ENCODE measurements at places on chromosomes 5 and 9.

GRCh38 chr9:133523106-133523505, 1.7 kb downstream of the MYMK start:
- no peak for DNase-seq

- no peak for DNase-seq
Measured at GRCh38 chr5:62722360-62722759, 143.7 kb downstream of the LRRC70 start.

- no peak for DNase-seq
Measured at GRCh38 chr5:84450617-84451414, 66.1 kb upstream of the EDIL3 start.

DNA sequence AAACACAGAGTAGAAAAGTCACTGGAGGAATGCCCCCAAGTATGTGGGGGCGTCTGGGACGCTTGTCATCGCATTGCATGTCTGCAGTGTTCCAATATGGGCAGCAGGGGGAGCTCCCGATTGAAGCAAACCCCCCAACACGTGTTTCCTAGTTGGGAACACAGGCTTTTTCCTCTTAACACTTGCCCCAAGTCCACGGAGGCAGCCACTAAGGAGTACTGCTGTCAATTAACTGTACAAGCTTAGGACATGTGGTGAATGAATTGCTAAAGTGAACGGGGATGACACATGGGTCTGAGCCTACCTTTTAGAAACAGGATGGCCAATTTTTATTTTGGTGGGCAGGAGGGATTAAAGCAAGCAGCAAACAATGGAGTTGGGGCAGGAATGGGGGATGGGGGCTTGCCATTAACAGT, 2.2 kb downstream of the GABRB2 start:
- DNase-seq, result no peak

- DNase-seq, result no peak
Measured at GRCh38 chr5:83564069-83564749, 92.7 kb downstream of the VCAN start.

- DNase-seq, result no peak
Measured at GRCh38 chr9:121876255-121876654, 216.9 kb downstream of the TTLL11 start.

DNA sequence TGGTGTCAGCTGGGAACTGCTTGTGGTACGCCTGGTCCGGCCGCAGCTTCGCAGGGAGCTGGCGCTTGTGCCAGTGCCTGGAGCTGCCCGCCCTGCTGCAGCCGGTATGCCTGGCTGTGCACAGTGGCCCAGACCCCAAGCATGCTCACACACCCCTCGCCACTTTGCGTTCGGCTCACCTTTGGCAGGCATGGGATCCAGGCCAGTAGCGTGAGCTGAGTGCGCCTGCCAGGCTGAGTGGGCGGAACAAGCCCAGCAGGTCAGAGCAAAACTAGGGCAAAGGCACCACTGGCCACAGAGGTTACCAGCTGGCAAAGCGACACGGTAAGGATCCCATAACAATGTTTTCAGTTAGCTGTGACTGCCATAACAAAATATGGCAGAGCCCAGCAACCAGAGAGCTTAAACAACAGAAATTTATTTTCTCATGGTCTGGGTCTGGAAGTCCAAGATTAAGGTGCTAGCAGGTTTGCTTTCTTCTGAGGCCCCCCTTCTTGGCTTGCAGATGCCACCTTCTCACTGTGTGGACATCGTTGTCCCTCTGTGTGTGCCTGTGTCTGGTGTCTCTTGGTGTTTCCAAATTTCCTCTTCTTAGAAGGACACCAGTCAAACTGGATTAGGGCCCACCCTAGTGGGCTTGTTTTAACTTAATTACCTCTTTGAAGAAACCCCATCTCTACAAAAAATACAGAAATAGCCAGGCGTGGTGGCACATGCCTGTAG, 61.6 kb downstream of the PSAT1 start:
- no peak for DNase-seq

GRCh38 chr9:33446946-33447798, at the start of gene AQP3:
Gene AQP3, minus strand, starts transcription at chr9:33447593. Its CDS starts 63 bp downstream, at chr9:33447530.
- peak; percentile 52 for DNase-seq

DNA sequence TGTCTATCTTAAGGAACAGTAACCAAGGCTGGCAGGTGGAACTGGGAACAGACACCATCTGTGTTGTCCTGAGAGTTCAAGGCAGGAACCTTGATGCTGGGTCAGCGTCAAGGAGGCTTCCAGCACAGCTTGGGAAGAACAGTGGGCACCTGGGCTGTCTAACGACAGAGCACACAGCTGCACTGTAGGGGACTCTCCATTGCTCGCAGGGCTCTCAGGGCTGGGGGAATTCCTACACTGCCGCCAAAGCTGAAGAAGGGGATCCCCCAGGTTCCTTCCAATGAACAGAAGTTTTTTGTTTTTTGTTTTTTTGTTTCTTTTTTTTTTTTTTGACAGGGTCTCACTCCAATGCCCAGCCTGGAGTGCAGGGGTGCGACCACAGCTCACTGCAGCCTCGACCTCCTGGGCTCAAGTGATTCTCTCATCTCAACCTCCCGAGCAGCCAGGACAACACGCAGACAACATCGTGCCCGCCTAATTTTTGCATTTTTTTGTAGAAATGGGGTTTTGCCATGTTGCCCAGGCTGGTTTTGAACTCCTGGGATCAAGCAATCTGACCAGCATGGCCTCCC, 81.9 kb downstream of the PTPN3 start:
- DNase-seq, result no peak

- no peak for DNase-seq
Measured at GRCh38 chr5:102799017-102799416, 43.9 kb downstream of the PAM start.

- DNase-seq, result no peak
Measured at GRCh38 chr5:73395256-73395655, 53.3 kb downstream of the FOXD1 start.

GRCh38 chr5:124538931-124539330, 207.5 kb downstream of the ZNF608 start:
- DNase-seq, result no peak

GRCh38 chr5:80569086-80569960, 757 bp downstream of the ANKRD34B start:
- no peak for DNase-seq

- DNase-seq, result no peak
Measured at GRCh38 chr5:112367400-112367799, 51.7 kb downstream of the EPB41L4A start.

DNA sequence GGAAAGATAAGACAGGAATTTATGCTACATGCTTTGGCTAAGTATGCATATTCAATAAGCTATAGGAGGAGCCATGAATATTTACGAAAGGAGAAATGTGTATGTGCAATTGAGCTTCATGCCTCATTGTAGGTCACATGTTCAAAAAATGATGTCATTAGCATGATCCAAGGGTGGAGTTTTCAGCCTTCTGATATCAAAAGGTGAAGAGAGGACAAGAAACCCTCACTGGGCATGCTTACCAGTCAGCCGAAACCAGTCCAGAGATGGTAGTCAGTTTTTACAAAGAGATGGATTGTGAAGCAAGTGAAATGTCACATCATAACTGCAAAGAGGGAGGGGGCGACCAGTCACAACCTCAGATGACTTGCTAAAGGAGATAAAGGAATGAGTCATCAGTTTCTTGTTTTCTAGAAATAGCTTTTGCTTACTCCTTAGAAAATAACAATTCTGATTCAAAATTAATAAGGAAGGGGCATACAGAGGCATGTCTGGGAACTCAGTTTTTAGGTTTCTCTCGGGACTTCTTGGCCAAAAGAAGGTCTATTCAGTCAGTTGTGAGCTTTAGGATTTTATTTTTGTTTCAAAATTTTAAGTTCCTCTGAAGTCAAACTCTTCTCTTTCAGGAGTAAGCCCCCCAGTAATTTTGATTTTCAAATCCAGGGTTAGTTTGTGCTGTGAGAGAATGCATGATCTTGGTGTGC, 1067.8 kb upstream of the EDIL3 start:
- no peak for DNase-seq

DNA sequence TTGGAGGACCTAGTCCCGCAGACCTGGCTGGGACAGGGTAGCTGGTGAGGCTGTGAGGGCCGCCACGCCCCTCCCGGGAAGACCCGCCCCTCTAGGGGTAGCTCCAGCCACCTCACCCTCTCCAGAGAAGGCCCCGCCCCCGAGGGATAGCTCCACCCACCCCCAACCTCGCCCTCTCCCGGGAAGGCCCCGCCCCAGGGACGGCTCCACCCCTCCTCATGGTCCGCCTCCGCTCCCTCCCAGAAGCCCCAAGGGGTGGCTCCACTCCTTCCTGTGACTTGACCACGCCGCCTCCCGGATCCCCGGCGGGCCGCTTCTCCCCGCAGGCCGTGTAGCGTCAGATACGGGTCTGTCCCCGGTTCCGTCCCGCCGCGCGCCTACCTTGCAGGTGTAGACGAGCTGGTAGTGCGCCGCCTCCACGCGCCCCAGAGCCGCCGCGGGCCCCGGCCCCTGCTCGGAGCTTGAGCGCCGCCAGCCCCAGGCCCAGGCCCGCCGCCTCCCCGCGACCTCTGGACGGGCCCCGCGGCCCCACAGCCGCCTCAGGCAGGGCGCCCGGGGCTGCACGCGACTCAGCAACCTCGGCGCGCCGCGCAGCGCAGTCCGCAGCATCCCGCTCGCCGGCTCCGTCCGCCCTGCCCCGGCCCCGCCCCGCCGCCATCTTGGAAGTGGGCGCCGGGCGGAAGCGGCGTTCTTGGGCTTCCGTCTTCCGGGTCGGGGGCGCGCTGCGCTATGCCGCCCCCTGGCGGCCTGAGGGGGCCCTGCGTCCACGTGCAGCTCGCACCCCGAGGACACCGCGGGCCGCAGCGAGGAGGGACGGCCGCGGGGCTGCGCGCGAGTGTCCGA, at the start of gene DNLZ:
DNLZ (minus strand) TSS at position 639 of the 843 bp plus-strand sequence; CDS start at position 609, 30 bp downstream.
- peak; percentile 84 for DNase-seq

DNA sequence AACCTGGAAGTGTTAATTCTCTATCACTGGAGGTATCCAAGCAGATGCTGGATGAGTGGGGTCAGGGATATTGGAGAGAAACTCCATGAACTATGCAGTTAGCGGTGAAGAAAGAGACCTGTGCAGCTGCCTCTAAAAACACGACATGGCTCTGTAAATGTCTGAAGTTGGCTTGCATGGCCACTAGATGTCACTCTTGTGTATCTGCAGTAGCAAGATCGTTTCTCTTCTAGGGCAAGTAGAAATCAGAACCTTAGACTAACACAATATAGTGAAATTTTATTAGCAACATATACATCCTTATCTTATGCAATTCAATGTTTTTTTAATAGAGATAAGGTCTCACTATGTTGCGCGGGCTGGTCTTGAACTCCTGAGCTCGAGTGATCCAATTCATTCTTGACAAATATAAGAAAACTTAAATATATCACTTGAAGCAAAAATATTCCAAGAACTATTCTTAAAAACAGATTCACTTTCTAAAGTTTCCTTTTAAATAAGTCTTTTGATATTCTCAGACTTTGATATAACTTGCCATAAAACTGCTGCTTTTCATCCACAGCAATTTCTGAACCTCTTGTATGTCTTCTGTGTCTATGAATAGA, 2.9 kb downstream of the OR2S2 start:
- peak; percentile 9 for DNase-seq

DNA sequence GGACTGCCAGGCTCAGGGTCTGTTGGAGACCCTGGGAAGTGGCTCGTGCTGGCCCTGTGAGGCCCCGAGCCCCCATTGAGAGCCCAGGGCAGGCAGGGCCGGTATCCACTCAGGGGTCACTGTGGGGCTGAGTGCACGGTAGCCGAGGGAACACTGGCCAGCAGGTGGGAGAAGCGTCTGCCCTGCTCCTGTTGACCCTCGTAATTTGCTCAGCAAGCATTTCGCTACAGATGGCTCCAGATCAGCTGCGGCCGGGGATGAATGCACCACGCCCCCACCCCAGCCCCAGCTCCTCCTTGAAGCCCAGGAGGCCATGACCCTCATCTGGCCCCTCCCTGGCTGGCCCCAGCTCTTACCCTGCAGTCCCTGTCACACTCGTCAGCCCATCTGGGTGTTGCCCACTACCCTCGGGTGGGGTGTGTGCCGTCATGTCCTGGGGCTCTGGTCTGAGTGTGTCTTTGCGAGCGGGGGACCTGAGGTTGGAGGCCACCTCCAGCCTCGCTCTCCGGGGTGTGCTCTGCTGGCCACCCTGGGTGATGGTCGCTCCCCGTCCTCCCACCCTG, 6.1 kb upstream of the NRARP start:
- no peak for DNase-seq

DNA sequence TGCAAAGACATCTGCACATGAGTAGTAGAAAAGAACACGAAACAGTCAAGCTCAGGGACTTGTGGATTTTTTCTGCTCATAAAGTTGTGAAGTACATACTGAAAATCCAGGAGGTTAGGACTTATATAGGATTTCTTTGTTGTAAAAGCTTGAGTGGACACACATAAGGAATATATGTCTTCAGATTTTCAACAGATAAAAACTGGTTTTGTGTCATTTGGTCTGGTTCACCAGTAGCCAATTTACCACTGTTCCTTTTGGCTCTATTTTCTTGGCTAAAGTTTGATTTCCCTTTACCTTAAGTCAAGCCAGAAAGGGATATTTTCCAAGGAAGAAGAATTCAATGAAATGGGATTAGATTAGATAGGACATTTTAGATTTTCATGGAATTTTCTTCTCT, 204.3 kb downstream of the NR3C1 start:
- no peak for DNase-seq

DNA sequence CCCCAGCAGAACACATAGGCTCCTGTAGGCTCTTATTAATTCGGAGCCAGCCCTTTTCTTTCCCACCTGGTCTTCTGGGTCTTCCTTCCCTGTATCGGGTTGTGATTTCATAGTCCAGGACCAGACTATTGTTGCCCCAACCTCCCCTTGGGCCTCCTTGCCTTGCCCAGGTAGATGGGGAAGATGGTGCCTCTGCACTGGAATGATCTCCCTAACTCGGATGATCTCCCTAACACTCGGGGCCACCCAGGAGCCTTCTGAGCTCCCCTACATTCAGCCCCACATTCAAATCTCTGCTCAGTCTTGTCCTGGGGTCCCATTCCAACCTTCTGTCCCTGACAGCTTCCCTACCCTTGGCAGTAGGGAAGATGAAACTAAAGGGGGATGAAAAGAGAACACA, 2.7 kb upstream of the IRF1 start:
- DNase-seq, result no peak

DNA sequence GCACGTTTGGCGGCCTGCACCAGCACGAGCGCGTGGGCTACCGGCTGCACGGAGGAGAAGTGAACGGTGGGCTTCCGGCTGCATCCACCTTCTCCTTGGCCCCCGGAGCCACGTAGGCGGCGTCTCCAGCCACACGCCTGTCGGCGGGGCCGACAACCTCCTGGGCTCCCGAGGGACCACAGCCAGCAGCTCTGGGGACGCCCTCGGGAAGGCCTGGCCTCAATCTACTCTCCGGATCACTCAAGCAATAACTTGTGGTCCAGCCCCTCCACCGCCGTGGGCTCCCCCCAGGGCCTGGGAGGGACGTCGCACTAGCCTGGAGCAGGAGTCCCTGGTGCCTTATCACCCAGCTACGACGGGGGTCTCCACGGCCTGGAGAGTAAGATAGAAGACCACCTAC, 73.7 kb downstream of the INSL6 start:
- no peak for DNase-seq

GRCh38 chr5:5278201-5278814, 138.2 kb downstream of the ADAMTS16 start:
- DNase-seq, result no peak

DNA sequence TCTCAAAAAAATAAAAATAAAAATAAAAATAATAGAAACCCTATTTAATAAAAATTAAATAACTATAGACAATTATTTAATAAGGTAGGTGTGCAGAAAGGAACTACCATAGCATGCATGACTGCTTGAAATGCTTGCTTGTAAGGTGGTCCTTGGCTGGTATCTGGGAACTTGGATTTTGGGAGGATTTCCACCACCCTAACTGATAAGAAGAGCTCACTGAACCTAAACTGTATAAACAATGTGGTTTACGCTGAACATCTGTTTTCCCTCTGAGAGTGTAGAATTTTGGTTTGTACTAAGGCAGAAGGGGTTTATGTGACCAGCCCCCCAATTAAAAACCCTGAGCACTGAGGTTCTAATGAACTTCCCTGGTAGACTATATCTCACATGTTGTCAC, 31.2 kb downstream of the CPLANE1 start:
- no peak for DNase-seq
